ENCODE measurements at places on chromosomes 6 and 20.

DNA sequence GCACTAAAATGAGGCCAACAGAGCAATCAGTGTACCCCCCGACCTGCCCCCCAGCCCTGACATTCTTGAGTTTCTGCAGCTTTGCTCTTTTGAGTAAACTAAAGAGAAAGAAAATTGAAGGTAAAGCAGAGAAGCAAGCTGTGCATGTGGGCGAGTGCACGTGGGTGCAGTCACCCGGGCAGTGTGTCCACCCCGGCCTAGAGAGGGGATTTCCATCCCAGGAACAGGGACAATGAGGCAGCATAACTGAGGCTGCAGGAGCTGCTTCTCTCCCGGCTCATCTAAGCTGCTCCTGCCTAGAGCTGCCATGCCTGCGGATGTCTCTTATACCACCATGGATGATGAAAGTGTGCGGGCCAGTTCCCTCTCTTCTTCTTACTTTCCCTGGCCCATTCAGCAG, 16.8 kb downstream of the CASS4 start:
- no peak for DNase-seq

GRCh38 chr20:14691994-14692393, 354.6 kb upstream of the FLRT3 start:
- no peak for DNase-seq

- DNase-seq, result no peak
Observed at GRCh38 chr6:126180585-126180984, 159.3 kb upstream of the CENPW start.

DNA sequence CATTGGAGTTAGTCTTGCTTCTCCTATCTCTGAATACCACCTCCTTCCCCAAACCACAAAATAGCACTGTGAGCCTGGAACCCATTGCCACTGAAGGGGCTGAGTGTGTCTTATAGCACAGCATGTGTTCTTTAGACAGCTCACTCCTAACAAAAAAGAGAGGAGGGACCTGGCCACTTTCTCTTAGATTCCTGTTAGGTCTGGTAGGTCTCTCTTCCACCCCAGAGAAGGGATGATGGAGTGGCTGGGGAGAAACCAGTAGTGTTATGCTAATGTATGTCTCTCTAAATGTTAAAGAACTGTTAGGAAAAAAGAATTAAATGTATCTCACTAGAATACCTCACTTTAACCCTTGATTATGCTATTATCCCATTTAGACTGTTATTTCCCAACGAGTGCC, 340.3 kb downstream of the EPHA7 start:
- no peak for DNase-seq

- no peak for DNase-seq
Observed at GRCh38 chr6:111572216-111572706, 33.4 kb downstream of the TRAF3IP2 start.

- DNase-seq, result no peak
Observed at GRCh38 chr20:53510704-53511103, 82.9 kb downstream of the ZNF217 start.

GRCh38 chr20:23541330-23541729, 27.0 kb downstream of the CST9L start:
- no peak for DNase-seq

DNA sequence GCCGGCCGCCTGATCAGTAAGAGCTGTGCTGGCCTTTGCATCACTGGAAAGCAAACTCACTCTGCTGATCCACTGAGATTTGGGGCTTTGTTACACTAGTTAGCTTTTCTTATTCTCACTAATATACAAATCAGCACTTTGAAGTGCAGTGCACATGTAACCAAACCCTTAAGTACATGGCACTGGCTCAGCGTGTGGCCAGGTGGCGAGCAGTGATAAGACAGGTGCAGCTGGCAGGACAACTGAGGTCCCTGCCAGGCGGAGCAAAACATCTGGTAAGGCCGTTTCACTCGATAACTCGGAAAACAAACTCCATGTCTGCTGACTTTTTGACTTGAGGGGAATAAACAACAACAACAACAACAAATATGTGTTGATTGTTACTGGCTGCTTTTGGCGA, 11.0 kb downstream of the GFRA4 start:
- DNase-seq, result no peak

- peak; percentile 83 for DNase-seq
Observed at GRCh38 chr20:63183422-63184146, 32.3 kb downstream of the YTHDF1 start.

- peak; percentile 79 for DNase-seq
Observed at GRCh38 chr6:105136431-105137350, 43.1 kb downstream of the POPDC3 start.

GRCh38 chr20:40670253-40670652, 18.8 kb downstream of the MAFB start:
- DNase-seq, result no peak

GRCh38 chr20:15236812-15237211, 899.4 kb upstream of the FLRT3 start:
- no peak for DNase-seq

GRCh38 chr6:50966532-50966931, 147.9 kb downstream of the TFAP2B start:
- no peak for DNase-seq

- DNase-seq, result no peak
Observed at GRCh38 chr20:31740208-31740607, 1.1 kb downstream of the TPX2 start.

DNA sequence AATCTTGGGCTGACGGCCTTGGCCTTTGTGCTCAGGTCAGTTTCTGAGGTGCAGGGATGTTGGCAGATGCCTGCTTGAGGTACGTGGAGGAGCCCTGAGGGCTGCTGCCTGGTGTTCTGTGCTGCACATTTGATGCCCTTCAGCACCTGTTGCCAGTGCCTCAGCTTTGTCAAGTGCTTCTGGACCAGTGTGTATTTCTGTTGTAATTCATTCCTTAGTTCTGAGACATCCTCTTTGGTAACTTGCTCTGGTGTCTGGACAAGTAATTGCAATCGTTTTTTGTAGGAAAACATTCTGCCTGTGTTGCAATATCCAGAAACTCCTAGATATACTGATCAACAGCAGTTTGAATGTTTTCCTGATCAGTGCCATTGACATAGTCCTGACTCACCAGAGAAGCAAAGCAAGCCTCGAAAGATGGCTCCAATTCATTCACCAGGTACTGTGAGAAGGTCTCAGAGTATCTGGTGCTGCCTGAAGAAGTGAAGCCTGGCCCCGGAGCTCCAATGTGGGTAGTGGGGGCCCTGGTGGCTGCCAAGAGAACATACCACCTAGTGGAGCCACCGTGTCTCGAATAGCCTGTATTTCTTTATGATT, 26.7 kb downstream of the ZNF337 start:
- no peak for DNase-seq

DNA sequence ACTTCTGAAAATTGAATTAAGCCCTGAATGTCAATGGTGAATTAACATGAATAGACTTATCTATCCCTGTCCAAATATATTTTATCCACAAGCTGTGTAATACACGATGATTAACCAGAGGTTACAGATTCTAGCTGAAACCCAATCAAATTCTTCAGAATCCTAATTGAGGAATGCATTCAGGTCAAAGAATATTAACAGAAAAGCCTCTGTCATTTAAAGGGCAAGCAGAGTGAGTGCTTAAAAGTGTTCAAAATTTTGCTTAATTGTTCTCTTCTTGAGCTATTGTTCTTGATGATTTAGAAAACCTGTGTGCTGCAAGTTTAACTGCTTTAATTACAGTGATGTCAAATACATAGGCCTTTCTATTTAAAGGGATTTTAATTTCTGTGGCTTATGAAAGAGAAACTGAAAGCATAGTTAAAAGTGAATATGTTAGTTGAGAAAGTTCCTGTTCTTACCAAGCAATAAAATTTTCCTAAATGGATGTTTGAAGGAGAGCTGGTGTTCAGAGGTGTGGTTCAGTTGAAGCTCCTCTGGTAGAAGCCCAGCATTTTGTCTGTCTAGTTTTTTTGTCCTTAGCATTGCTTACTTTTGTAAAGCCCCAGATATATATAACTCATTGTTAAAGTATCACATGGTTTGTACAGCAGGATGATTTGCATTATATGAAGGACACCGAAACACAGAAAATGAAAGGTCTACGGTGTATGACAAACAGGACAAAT, 466.3 kb upstream of the PLCB4 start:
- DNase-seq, result no peak

DNA sequence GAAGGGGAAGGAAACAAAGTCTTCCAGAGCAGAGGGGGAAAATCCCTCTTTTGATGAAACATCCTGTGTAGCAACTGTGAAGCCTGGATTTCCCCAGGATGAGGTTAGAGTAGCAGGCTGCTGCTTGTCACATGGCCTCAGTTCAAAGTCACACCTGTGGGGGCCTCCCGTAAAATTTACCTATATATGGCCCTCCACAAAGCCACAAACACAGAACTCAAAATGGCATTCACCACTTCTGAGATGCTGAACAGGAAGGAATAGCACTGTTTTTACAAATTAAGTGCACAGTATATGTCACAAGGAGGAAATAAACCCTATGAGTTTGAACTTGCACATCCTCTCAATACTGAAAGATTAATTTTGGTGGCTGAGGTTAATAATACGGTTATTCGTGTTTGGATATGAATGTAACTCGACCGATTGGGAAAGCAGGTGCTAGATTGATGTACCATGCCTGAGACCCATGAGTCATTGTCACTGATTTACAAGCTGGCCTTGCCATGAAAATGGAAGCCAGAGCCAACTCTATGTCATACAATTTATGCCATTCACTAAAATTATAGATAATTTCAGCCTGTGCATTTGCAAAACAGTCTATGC, 70.6 kb downstream of the SGK1 start:
- peak; percentile 76 for DNase-seq

GRCh38 chr20:5810800-5811422, 60.7 kb downstream of the SHLD1 start:
- DNase-seq, result no peak

GRCh38 chr6:7727086-7727945, 1.4 kb downstream of the BMP6 start:
- peak; percentile 77 for DNase-seq

DNA sequence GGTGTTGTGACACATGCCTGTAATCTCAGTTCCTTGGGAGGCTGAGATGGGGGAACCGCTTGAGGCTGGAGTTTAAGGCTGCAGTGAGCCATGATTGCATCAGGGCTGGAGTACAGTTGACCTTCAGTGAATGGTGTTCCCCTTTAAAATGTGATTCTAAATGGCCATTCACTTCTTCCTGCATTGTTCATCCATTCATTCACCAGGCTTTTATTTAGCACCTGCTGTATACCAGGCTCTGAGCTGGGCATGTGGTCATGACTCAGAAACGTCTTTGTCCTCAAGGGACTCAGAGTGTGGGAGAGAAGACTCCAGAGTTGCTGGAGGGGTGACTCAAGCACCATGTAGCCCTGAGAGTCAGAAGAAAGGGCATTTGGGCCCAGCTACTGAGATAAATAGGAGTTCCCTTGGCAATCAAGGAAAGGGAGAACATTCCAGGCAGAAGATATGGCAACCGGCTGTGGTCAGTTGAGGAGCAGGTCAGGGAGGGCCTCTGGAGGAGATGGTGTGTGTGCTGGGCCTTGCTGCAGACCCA, 101.1 kb downstream of the DLGAP4 start:
- no peak for DNase-seq

- no peak for DNase-seq
Observed at GRCh38 chr6:36542041-36542440, 5.2 kb downstream of the STK38 start.

- DNase-seq, result no peak
Observed at GRCh38 chr6:35583893-35584688, 71.4 kb upstream of the TULP1 start.

Measured in spleen (tissue), 13 donors.